ENCODE measurements at places on chromosomes 1 and 21. TPM values are rescaled to one million over a fixed set of nuclear protein-coding genes. Genes with fewer than 3 reads are reported as not detected.

The PGLYRP3 gene
- not detected for total RNA-seq

The GPR25 gene
- not detected for total RNA-seq

The MRPS15 gene
- total RNA-seq = 138 TPM

DNA sequence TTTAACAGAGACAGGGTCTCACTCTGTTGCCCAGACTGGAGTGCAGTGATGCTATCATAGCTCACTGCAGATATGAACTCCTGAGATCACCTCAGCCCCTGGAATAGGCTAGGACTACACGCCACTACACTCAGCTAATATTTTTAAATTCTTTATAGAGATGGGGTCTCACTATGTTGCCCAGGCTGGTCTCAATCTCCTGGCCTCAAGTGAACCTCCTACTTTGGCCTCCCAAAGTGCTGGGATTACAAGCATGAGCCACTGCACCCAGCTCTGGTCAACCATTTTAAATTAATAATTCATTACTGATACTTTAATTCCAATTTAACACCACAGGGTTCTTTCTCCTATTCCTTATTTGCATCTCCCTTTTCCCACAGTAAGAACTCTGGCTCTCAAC, 18.5 kb upstream of the EPS15 start:
- no peak for DNase-seq

DNA sequence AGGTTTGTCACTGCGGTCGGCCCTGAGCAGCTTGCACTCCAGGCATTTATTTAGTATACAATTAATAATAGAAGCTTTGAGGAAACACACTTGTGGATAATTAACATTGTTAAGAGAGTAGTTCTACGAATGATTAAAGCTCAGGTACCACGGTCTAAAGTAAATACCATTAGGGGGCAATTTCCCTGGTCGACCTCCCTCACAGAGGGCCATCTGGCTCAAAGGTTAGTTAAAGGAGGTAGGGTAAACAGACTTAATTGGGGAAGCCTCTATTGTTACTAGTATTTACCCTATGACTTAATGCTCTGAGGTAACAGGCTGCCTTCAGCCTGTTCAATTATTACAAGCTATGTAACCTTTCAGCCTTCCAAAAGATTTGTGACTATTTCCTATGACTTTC, 122.3 kb upstream of the SLC44A3 start:
- no peak for DNase-seq

- DNase-seq = no peak
These were observed 35.5 kb downstream of the USH2A start for GRCh38 chr1:216387782-216388181.

GRCh38 chr1:224745394-224745793, 129.3 kb downstream of the CNIH3 start:
- no peak for DNase-seq

- DNase-seq = no peak
These were observed 181.4 kb upstream of the LHX8 start for GRCh38 chr1:74952786-74953185.

Data from PC-9 (cell line).